ENCODE measurements at places on chromosomes 7 and 10.

DNA sequence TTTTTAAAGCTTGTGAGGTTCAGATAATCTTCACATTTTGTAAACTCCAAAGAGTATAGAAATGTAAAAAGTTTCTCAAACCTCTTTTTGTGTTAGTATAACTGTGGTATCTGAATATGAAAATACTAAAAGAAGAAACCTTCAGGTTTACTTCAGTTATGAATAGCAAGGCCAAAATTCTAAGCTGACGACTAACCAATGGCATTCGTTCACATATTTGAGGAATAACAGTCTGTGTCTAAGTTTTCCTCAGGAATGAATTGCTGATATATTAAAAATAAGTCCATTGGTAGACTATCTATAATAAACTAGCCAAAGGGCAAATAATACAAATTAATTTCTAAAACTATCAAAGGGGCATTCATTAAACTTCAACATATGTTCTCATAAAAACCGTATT is 206.0 kb downstream of the CXCL12 start:
- DNase-seq, result no peak

GRCh38 chr10:117216611-117217195 is 19.4 kb downstream of the KCNK18 start:
- peak; percentile 43 for DNase-seq

DNA sequence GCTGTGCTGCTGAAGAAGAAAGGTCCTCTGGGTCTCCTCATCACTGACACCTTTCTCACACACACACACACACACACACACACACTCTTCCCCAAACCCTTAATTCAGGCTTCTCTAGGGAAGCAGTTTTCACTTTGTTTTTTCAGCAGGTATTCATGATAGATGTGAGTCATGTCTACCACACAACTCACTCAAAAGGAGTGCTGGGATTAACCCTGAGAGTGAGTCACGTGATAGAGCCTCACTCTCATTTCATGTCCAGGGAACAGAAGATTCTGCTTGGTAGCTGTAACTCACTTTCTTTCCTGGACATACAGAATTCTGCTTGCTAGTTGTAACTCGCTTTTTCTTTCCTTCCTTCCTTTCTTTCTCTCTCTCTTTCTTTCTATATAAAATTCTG is 45.4 kb downstream of the VIM start:
- DNase-seq, result no peak

- DNase-seq, result no peak
These were observed 618 bp upstream of the RELN start for GRCh38 chr7:103989785-103990767.

- no peak for DNase-seq
These were observed 78.7 kb upstream of the MKLN1 start for GRCh38 chr7:131249003-131249402.

DNA sequence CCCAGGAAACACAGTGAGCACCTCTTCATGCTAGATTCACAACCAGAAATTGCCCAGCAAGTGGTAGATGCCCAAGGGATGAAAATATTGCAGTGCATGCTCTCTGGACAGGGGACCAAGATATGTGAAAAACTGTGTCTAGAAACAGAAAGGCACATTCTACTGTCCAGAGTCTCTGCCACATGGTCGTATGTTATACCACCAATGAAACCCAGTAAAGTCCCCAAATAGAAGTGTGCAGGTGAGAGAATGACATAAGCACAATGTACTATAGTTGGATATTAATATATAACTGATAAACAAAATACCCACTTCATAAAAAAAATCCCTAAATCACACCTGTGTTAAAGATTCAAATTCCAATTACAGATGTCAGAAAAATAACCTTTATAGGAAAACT is 43.8 kb downstream of the RASGEF1A start:
- no peak for DNase-seq

DNA sequence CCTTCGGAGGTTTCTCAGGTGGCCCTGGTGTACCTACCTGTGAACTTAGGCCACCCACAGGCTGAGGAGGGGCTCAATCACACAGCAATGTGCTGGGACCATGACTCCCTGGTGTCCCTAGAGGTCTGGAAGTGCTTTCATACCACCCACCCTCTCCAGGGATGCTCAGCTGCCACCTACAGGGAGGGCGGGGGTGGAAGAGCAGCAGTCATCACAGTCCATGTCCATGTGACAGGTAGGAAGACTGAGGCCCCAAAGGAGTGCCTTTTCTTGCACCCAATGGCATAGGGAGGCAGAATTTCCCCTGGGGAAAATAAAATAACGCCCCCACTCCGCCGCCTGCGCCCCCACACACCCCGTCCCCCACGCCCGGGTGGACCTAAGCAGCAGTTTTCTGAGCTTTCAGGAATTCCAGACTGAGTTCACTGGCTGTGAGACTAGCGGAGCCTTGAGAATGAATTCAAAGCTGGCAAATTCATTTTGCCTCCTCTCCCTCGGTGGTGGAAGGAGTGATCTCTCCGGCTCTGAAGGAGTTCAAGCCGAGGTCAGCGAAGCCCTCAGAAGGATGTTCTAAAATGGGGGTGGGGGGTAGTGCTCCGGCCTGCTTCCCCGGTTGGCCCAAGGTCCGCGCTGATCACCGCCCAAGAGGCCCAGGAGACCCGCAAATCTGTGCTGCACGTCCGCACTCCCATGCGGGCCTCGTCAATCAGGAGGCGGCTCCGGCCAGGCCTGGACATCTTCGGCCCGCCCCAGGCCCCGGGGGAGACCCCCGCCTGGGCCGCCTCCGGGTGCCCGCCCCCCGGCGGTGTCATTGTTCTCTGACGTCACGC is 2.1 kb upstream of the ZMIZ1 start:
- DNase-seq, result no peak

- no peak for DNase-seq
These were observed 183.9 kb downstream of the HECW1 start for GRCh38 chr7:43296306-43296705.

DNA sequence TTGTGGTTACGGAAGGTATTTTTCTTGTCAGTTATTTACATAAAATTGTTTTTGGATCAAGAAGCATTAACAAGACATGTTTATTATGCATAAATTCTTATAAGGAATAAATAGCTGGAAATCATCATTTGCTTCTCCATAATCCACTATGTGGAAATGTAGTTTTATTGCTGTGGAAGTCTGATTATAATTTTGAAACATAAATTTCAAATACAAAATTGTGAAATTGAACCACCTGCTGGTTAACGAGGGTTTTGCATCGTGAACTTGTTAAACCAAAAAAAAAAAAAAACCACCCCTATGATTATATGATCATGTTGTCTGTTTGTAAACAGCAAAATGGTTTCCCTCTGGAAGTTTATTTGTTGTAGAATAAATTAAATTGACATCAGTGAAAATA is 25.9 kb downstream of the ABRAXAS2 start:
- DNase-seq, result no peak

DNA sequence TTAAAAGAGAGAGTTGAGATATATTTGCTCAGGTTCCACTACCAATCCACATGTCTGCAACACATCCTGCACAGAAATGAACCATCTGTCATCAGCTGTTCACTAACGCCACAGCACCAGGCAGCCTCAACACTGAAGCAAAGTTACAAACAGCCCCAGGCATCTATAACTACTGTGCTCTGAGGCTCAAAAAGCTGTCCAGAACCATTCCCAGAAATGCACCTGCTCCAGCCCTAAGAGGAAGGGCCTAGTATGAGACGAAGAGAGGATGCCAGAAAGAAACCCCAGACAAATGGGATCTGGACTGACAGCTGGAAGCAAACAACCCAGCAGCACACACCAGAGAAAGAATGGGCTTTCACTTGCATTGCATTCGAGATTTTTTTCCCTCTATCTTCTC is 159.3 kb downstream of the ELMO1 start:
- no peak for DNase-seq

DNA sequence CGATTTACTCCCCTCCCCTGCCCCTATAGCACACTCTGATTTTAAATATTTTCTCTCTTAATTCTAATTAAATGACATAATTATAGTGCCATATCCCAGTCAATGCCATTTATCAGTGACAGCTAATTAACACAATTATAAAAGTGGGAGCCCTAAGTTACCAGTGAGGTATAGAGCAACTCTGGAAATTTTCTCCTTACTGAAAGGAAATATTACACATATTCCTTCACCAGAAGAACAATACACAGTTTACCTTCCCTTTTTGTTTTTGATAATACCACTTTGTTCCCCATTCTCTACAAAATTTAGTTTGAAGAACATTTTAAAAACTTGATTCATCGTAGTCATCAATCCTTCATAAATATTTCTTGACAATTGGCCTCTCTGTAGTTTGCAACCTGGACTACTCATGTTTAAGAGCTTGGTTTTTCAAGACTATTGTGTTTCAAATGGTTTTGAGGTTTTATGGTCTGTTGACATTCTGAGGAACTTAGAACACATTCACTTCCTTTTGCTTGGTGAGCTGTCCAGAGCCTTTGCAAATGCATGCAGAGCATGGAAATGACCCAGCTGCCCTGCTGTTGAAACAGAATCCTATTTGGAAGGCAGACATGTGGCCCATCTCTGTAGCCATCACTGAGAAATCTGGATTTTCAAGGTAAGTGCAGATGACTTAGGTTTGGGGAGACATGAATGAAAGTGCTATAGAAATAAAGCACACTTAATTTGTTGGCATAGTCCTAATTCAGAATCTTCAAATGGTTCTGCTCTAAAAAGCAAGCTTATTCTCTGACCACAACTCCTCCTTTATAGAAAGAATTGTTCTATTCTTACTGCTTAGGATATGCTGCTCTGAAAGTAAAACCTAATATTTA is at the start of gene GPR141:
GPR141 (plus strand) TSS at position 521 of the 875 bp plus-strand sequence. CDS start 56,628 bp downstream, outside the sequence.
- DNase-seq, result peak; percentile 30

All from hippocampal formation (tissue), 2 donors.